T-helper 22 cell (primary cell): ENCODE measurements at places on chromosomes 2 and 18.

GRCh38 chr2:24559473-24560113 is 68.5 kb downstream of the NCOA1 start:
- DNase-seq, result no peak

GRCh38 chr2:58182527-58182926 is 58.6 kb downstream of the FANCL start:
- no peak for DNase-seq

GRCh38 chr2:221822416-221822815 is 250.3 kb upstream of the EPHA4 start:
- DNase-seq, result no peak

DNA sequence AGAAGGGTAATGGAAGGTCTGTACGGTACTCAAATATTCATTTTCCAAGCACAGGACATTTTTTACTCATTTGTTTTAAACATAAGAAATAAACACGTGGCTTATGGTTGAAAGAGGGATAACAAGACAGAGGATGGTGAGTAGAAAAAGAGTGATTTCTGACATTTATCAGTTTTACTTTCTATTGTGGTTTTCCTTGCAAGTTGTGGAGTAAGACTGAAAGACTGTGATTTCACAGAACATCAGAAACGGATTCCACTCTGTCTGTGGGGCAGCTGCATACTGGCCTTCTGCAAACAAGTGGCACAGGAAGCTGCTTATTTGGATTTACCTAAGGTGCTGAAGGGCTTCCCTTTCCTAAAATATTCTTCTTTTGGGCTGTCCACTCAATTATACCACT is 122.2 kb upstream of the ITGB6 start:
- no peak for DNase-seq

- DNase-seq, result no peak
These were observed 85.9 kb upstream of the ACSL3 start for GRCh38 chr2:222774941-222775340.

GRCh38 chr2:217370391-217370790 is 510.5 kb upstream of the TNP1 start:
- DNase-seq, result no peak

DNA sequence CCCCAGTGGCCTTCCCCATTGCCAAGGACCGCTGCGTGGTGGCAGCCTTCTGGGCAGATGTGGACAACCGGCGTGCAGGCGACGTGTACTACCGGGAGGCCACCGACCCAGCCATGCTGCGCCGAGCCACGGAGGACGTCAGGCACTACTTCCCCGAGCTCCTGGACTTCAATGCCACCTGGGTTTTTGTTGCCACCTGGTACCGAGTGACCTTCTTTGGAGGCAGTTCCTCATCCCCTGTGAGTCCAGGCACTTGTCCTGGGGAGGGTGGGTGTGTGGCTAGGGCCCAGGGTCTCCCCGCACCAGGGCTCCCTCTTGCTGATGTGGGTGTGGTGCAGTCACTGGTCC is 31.9 kb downstream of the SNED1 start:
- no peak for DNase-seq

DNA sequence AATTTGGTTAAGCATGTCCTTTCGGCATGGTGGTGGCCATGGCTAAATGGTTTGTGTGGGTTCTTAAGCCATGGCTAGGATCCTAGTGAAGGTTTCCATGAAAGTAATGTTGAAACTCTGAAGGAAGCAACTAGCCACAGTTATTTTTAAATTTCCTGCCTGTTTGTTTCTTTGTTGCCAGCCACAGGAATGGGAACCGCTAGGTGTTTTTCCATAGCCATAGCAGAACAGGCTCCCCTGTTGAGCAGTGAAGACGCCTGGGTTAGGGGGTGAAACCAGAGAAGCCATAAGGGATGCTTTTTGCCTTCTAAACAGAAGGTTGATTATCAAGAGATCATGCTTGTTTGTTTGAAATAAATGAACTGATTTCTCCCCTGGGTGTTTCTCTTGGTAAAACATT is 60.1 kb upstream of the CHMP1B start:
- DNase-seq, result no peak
